ENCODE measurements at places on chromosomes 1 and 21.

- DNase-seq, result peak; percentile 61
Observed at GRCh38 chr1:8378178-8378577, 60.3 kb downstream of the SLC45A1 start.

- DNase-seq, result no peak
Observed at GRCh38 chr1:30607723-30608122, 115.7 kb downstream of the MATN1 start.

DNA sequence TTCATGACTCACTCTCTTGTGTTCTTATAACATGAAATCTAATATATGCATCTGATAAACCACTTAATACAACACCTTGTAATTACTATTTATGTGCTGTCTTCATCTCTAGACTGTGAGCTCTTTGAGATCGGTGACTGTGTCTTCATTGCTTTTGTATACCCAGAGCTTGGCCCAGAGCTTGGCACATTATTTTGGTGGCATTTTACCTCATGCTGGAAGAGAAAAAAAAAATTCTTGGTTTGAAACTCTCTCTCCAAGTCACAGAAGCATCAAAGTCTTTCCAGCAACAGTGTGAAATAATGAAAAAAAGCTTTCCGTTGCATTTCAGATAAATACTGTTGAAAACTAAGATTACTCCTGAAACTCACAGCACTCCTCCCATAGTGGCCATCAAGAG is 451.6 kb downstream of the NUF2 start:
- DNase-seq, result no peak

GRCh38 chr1:12604114-12604874 is 13.7 kb downstream of the DHRS3 start:
- peak; percentile 82 for DNase-seq

DNA sequence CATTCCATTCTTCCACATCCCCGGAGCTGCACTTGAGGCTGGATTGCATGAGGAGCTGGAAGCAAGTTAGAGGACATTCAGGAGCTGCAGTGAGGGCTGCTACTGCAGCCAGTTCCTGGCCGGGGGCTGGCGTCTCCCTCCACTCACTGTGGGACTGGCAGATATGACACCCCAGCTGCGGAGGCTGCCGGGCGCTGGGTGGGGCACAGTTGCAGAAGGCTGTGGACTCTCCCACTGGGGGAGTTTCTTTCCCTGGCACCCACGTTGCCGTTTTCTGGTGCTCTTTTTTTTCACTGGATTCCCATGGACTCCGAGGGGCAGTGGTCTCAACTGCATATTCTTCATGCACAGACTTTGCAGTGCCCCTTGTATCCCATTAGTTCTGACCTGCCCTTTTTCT is 351.1 kb upstream of the AJAP1 start:
- no peak for DNase-seq

GRCh38 chr1:195439661-195440060 is 1168.6 kb downstream of the KCNT2 start:
- no peak for DNase-seq

DNA sequence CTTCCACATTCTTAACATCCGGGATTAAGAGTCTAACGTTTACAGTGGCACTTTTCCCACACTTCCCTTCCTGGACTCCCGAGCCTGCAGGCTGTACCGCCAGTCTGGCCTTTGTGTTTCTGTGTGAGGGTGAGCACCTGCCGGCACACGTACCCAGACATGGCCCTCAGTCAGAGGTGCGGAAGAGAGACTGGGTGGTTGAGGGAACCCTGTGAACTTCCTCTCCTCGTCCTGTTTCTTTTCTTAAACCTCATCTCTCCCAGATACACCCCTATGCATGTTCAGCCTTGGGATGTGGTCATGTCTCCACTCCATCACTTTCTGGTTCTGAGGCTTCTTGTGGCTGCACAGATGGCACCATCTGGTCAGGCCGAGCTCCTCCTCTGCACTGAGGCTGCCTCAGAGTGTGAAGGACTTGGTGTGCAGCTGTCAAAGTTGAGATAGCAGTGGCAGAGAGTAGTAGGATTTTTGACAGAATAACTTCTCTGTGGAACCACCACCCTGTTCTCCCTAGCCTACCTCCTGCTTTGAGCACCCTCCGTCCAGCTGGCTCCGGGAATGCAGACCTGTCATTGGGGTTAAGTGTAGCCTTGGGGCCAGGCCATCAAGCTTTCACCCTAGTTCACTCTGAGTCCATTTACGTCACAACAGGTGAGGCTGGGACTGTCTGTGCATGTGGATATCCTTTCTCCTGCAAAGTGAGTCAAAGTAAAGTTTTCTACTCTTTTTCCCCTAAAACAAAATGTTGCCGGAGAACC is 31.4 kb downstream of the VASH2 start:
- no peak for DNase-seq

Data from lung (tissue), 17 donors.